ENCODE measurements at places on chromosomes 13 and 19. TPM values are rescaled to one million over a fixed set of nuclear protein-coding genes. Genes with fewer than 3 reads are reported as not detected.
A peak's percentile ranks its signal among the peaks of the same experiment; 100 is the strongest.

DNA sequence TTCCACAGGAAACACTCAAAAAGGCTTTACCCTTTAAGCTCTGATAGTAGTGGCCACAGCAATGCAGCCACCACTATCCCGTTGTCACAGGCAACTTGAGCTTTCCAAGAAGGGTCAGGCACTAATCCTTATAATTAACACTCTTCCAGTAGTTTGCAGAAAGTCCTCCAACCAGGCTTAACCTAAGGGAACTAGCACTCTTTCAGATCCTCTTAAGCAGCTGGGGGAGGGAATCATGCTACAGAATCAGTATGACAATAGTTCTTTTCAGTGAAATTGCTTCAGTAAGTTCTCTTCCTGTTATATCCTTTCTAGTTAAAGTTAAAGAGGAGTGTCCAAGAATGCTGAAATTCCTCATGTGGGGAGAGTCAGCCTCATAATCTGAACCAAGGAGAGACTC is 82.2 kb downstream of the TNFSF11 start:
- DNase-seq = no peak

- no peak for DNase-seq
These were observed 22.8 kb downstream of the VSTM2B start for GRCh38 chr19:29548483-29549085.

TSEN34 gene
- total RNA-seq = 178 TPM

GRCh38 chr19:56270676-56271075 is 1.9 kb upstream of the EDDM13 start:
- no peak for DNase-seq

GNG7 gene
- total RNA-seq = 9.2 TPM

DNA sequence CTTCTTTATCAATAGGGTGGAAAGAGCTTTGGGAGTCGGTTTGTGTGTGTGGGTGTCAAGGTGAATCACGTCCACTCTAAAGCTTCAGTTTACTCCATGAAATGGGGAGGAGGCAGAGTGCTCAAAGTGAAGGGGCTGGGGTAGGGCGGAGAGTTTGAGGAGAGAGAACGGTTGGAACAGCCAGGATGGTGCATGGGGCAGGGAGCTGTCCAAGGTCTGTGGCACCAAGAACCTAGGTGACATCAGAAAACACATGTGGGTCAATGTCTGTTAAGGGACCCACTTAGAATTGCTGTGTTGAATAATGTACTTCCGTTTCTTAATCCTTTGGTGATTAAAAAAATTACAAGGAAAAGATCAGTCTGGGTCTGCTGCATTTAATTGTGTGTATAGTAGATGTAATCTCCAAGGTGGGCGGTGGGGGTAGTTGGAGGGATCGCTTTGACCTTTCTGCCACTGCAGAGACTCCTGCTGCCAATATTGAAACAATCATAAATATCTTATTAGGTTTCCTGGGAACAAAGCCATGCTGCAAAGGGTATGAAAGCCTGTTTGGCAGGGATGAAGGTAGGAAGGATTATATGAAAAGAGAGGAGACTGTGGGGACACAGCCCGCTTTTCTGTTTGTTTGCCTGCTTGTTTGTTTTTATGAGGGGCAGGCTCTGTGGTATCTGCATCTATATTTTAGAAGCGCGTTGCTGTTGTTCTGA is 122.3 kb downstream of the ATP8A2 start:
- DNase-seq = peak; percentile 67

DNA sequence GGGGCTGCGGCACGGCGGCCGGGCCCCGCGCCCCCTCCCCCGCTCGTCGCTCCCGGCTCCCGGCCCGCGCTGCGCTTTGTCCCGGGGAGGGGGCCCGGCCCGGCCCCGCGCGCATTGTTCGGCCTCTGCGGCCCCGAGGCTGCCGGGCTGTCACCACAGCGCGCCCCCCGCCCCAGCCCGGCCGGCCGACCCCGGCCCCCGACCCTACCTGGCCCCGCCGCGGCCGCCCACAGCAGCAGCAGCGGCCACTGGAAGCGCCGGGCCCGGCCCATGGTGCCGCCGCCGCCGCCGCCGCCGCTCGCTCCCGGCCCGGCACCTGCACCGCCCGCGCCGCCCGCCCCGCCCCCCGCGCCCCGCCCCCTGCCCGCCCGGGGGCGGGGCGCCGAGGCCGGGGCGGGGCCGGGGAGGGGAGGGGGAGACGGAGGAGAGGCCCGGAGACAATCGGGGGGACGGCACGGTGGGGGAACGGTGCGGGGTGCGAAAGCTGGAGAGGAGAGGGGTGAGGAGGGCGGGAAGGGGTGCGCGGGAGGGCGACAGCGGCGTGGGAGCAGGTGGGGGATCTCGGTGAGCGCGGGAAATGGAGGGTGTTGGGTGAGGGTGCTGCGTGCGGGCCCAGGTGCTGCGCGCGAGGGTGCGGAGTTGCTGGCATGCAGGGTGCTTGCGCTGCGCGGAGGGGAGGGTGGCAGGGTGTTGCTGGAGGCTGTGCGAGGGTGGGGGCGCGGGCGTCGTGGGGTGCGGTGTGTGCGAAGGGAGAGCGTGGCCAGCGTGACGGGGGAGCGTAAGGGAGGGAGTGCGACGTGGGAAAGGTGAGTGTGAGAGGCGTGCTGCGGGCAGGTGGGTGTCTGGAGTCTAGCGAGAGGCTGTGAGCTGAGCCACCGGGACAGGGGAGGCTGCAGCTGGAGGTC is at the start of gene CADM4:
Gene CADM4, minus strand, starts transcription at position 332 of the 905 bp plus-strand sequence. Its CDS starts 60 bp downstream, at position 272.
- peak; percentile 53 for DNase-seq

ZNF208 gene
- total RNA-seq = not detected

R3HDM4 gene
- 12.7 TPM for total RNA-seq

GRCh38 chr13:94711561-94712286 is 621 bp downstream of the SOX21 start:
- no peak for DNase-seq

DNA sequence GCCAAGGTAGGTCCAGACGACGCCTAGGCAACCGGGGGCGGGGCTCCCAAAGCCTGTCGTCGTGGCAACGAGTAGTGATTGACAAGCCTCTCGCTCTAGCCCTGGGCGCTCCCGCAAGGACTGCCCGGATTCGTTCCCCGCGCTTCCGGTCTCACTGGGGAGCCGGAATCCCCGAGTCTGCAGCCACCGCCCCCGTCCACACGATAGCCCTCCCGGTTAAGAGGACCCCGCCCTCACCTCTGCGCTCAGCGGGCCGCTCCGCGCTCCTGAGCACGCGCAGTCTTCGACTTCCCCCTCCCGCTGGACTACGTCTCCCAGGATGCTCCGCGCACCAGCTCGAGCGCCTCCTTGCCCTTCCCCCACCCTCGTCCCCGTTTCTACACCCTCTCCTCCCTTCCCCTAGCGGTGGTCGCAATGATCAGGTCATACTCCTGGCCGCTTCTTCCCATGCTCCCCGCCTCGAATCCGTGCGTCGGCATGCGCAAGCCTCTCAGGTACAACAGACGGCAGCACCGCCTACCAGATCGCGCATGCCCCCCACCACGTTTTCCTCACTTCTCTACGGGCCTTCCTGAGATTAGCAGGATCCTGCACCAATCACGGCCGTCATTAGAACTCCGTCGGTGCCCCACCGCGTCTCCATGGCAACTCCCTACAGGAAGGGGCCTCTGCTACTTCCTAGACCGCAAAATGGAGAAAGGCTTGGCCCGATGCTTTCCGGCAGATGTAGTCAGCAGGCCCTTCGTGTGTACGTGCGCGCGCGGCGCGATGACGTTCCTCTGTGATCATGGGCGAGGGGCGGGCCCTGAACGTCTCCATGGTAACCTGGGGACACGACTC is at the start of gene MZF1:
Gene MZF1, minus strand, starts transcription at position 518 of the 840 bp plus-strand sequence. CDS start 1,946 bp downstream, outside the sequence.
- DNase-seq = peak; percentile 100

DNA sequence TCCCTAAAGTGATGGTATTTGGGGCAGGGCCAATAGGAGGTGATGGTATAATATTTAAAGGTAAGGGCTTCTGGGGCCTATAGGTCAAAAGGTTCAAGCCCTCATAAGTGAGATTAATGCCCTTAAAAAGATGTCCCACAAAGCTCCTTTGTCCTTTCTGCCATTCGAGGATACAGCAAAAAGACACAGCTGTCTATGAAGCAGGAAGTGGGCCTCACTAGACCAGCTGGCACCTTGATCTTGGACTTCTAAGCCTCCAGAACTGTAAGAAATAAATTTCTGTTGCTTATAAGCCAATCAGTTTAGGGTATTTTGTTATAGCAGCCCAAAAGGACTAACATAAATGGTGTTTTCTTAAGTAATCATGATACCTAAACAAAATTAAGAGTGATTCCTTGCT is 27.2 kb upstream of the POU4F1 start:
- no peak for DNase-seq

PLIN4 gene
- 0.18 TPM for total RNA-seq

DNA sequence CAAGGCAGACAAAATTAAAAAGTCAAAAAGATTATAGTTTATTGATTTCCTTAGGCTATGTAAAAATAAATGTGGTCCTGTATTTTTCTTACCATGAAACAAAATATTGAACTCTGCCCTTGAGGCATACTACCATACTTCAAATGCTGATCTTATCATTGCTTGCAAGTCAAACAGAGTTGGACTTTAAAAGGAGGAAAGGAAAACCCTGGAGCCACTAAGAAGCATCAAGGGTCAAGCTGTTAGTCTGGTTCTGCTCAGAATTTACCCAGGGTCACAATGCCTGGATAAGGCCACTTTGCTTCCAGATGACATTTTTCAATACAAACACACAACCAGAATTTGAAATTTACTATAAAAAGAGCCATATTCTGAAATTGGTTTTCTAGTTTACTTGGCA is 2.2 kb upstream of the FREM2 start:
- no peak for DNase-seq

Measured in G401 (cell line).